ENCODE measurements at places on chromosomes 2 and 18.

GRCh38 chr2:54497763-54498680 lies 41.9 kb downstream of the SPTBN1 start:
- peak; percentile 47 for DNase-seq

DNA sequence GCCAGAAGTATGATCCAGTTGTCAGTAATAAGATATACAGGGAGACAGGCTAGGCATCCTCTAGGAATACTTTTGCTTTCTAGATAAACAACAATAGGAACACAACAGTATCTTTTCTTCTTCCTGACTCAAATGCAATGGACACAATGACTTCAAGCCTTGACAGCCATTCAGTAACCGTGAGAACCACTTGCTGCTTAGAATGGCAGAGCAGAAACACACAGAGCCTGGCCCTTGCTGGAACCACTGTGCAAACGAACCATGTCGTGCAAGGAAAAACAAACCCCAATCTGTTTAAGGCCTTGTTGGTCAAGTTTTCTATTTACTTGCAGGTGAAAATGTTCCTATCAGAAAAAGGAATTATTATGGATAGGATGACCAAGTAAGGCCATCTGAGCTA lies 18.8 kb downstream of the TRIP12 start:
- DNase-seq, result no peak

GRCh38 chr2:121058852-121059558 lies 226.0 kb downstream of the TFCP2L1 start:
- no peak for DNase-seq

- no peak for DNase-seq
Observed at GRCh38 chr2:226965376-226965775, 129.5 kb downstream of the RHBDD1 start.

GRCh38 chr2:127096718-127097470 lies 10.1 kb downstream of the BIN1 start:
- DNase-seq, result no peak

GRCh38 chr2:191165176-191165643 lies 14.4 kb upstream of the STAT4 start:
- no peak for DNase-seq

- peak; percentile 67 for DNase-seq
Observed at GRCh38 chr2:9768388-9768787, 74.9 kb upstream of the TAF1B start.

DNA sequence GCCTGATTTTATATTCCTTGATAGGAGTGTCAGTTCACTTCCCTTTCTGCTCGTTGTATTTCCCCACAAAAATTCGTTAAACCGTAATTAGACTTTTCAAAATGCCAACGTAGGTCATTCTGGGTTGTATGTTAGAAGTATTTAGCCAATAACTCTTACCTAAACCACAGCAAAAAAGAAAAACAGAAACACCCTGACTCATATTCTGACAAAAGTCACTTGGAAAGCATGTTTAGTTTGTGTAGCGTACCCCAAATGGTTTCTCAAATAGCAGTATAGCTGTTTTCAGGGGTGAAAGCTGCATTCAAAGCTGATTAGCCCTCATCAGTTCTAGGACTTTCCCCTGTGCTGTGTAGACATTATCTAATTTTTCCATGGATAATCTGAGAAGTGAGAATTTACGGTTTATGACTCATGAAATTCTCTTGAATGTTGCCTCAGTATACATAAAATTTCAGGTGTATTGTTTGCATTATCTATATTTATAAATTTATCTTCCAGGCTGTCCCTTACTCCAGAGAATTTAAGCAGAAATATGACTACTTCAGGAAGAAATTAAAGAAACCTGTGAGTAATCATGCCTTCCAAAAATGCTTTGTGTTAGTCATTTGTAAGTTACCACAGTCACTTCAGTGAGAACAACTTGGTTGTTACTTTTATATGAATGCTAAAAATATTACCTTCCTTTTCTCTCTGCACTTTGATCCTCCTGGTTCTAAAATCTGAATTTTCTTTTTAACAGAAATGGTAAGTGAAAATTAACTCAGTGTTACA lies 264.9 kb downstream of the ALPK2 start:
- no peak for DNase-seq

DNA sequence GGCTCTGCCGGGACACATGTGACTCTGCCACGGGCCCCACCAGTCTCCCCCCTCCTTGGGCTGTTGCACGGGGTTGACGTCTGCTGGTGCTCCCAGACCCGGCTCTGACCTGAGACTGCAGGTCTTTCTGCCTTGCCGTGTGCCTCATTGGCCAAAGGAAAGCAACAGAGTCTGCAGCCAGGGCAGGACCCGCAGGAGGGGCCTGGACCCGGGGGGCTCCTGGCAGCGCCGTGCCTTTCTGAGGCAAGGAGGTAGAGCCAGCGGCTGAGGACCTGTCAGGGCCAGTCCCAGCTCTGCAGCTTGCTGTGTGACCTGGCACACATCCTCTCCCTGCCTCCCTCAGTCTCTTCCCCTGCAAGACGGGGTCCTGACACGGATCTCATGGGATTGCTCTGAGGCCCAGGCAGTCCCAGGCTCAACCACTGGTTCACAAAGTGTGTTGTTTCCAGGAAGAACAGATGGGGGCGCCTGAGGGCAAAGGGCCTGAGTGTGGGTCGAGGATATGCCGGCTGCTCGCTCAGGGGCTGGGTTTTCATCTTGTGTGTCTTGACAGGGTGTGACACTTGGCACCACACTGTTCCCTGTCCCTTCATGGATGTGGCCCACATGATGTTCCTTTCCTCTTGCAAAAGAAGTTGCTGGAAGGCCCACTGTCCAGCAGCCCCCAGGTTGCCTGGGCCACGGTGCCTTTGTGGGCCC lies 9.0 kb downstream of the CAPN10 start:
- peak; percentile 62 for DNase-seq

- DNase-seq, result no peak
Observed at GRCh38 chr2:280650-281110, 7.2 kb downstream of the ALKAL2 start.

GRCh38 chr2:22753476-22753875 lies 631.5 kb upstream of the KLHL29 start:
- no peak for DNase-seq

DNA sequence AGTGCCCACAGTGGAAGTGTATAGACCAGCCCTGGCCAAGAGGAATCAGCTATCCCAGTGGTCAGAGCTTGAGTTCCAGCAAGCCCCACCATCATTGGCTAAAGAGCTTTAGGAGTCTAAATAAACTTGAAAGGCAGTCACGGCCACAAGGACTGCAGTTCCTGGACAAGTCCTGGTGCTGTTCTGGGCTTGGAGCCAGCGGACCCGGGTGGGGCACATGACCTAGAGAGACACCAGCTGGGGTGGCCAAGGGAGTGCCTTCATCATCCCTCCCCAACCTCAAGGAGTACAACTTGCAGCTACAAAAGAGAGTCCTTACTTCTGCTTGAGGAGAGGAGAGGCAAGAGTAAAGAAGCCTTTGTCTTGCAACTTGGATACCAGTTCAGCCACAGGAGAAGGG lies 439.8 kb upstream of the TMEFF2 start:
- DNase-seq, result no peak

GRCh38 chr2:107107351-107107750 lies 221.4 kb upstream of the ST6GAL2 start:
- no peak for DNase-seq

DNA sequence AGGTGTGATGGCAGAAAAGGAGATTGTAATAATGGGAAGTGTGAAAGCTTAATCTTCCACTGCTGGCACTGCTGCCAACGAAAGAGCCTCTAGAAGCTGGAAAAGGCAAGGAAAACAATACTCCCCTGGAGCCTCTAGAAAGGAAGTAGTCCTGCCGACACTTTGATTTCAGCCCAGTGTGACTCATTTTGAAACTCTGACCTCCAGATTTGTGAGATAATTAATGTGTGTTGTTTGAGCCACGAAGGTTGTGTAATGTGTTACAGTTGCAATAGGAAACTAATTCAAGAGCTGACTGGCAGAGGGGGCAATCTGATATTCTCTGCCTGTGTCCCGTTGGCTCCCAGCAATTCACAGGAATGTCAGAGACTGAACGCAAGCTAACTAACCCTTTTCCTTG lies 219.2 kb upstream of the UBE2E3 start:
- no peak for DNase-seq

DNA sequence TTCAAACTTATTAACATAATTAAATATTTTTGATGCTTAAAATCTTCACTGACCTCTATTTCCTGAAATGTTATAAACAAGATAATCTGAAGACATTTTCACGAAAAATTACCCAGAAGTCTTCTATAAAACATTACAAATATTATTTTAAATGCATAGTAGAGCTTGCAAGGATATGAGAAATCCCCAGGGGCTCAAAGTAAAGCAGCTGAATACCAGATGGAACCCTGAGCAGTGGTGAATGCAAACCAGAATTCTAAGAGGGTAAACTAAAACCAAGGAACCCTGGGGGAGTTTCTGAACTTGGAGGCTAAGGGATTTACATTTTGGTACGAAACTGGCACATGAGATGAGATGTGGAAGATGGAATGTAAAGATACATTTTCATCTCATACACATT lies 83.6 kb downstream of the FSHR start:
- no peak for DNase-seq

- DNase-seq, result no peak
Observed at GRCh38 chr2:191922736-191923651, 76.1 kb upstream of the CAVIN2 start.

DNA sequence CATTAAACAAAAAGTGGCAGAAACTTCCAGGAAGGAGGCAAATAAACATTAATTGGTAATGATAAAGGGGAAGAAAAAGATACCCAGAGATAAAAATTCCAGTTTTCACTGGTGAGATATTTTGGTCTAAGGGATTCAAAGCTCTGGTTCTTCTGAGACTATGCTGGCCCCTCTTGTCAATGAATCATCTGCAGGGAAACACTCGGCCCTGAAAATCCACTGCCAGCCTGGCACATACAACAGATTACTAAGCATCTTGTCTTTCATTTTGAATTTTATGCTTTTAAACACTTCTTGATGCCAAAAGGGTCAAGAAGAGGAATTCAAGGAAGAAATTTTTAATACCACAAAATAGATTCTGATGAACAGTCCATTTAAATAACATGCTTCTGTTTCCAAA lies 1603.8 kb upstream of the ZEB2 start:
- DNase-seq, result no peak

- no peak for DNase-seq
Observed at GRCh38 chr2:182142062-182142461, 156.4 kb downstream of the PPP1R1C start.

GRCh38 chr2:238494573-238494961 lies 67.8 kb downstream of the ASB1 start:
- DNase-seq, result no peak

- no peak for DNase-seq
Observed at GRCh38 chr2:183610724-183611123, 486.5 kb downstream of the NUP35 start.

DNA sequence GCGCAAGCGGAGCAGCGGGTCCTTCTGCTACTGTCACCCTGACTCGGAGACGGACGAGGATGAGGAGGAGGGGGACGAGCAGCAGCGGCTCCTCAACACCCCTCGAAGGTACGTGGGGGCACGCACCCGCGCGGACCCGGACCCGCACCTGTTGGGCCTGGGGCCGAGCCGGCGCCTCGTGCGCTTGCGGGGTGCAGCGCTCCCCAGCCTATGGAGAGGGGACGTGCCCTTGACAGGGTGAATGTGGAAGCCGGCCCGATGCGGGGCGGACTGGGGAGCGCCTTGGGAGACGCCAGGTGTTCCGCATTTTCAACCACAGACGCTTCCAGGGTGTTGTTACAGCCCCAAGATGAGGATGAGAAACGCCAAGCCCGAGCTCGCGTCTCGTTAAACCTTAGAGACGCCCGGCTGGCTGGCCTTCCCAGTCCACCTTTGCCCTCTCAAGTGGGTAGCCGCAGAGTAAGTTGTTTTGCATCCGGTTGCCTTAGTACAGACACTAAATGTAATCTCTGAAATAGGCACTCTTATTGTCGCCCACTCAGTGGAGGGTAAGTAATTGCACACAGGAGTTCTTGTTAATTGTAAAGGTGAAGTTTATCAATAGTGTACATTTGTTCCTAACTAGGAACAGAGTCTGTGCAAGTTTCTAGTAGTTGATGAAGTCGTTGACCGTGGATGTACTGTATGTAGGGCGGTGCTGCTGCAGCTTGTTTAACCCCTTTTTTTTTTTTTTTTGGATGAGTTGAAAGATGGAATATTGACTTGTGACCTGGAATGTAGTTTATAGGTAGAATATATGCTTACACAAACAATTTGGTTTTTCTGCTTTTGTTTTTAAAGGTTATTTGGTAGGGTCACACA lies 815 bp downstream of the GMCL1 start:
- peak; percentile 35 for DNase-seq

- no peak for DNase-seq
Observed at GRCh38 chr2:42999856-43000241, 207.5 kb upstream of the HAAO start.

GRCh38 chr2:213125646-213126347 lies 25.6 kb downstream of the IKZF2 start:
- DNase-seq, result no peak

DNA sequence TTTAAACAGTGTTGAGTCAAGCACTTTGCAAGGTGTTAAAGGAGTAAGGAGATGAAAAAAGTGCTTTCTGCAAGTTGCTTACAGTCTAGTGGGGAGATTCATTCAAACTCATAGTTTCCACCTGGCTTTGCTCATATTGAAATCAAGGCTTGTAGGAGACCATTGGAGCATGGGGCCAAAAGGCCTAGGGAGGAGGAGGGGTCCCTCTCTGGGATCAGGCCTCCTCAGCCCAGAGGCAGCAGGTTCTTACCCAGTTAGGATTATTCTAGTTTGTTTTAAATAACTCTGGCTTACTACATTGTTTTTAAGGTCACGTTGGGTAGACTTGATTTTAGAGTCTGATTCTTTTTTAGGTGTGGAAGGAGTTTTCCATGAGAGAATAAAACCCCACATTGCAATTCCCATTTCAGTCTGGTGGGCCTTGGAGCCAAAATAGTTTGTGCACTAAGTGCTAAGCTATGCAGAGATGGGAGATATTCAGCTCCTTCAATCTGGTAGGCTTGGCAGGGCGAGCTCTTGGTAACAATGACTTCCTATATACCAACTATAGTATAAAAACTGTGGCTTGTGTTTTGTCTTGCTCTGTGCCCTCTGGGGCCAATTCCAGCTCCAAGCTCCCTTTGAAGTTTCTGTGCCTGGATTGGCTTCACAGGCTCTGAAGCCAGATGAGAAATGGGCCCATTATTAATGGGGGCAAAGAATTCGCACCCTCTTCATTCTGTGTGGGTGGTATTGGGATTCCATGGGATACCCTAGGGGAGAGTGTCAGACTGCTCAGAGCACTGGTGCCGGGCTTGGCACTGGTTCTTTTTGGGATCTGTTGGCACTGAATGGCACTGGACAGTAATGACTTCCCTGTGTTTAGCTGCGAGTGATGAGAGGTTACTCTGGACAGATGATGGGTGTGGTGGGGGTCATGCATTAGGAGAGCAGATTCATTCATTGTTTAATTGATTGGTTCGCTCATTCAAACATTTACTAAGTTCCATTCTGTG lies 301.1 kb downstream of the MYCN start:
- DNase-seq, result no peak

- DNase-seq, result no peak
Observed at GRCh38 chr2:74081030-74081762, 66.5 kb downstream of the BOLA3 start.

GRCh38 chr18:25422230-25422629 lies 70.3 kb upstream of the ZNF521 start:
- DNase-seq, result no peak
